ENCODE measurements at places on chromosomes 13 and 19. TPM values are rescaled to one million over a fixed set of nuclear protein-coding genes. Genes with fewer than 3 reads are reported as not detected.

COQ8B gene
- total RNA-seq, result 42.6 TPM

SMIM44 gene
- total RNA-seq, result not detected

SLITRK6 gene
- total RNA-seq, result 0.45 TPM

ADGRE3 gene
- total RNA-seq, result not detected

ZNF350 gene
- total RNA-seq, result 5.6 TPM

IL11 gene
- 1.1 TPM for total RNA-seq

SLAIN1 gene
- 65.8 TPM for total RNA-seq

APOC4 gene
- not detected for total RNA-seq

TNNI3 gene
- 27.9 TPM for total RNA-seq

DNA sequence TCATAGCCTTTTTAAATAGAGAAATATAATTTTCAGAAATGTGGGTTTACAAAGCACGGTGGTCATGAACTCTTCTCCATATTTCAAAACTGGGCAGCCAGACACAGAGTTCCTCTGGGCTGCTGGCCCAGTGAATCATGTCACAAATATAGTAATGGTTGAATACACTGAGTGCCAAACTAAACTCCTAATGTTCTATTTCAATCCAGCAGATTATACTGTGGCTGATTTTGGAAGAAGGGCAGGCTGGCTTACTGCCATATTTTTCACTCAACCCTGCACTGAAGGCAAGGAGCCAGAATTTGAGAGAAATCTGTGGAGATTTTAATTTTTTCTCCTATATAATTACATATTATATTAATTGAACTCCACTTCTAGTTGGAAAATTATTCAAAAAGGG, 17.0 kb upstream of the PRR20A start:
- no peak overlapping the region for H3K27ac ChIP-seq
- no peak for DNase-seq
- no peaks in the 10 kb centered on the region for H3K36me3 ChIP-seq
- no peaks in the 10 kb centered on the region for H3K27me3 ChIP-seq
- no peaks in the 10 kb centered on the region for H3K4me1 ChIP-seq
- H3K4me3 ChIP-seq, result no peak overlapping the region

- H3K4me3 ChIP-seq, result no peak overlapping the region
- H3K27ac ChIP-seq, result no peak overlapping the region
- H3K36me3 ChIP-seq, result peaks cover 4% of the 10 kb centered on the region
- H3K27me3 ChIP-seq, result no peaks in the 10 kb centered on the region
- DNase-seq, result no peak
- H3K4me1 ChIP-seq, result no peaks in the 10 kb centered on the region
These were observed 6.3 kb upstream of the RAX2 start for GRCh38 chr19:3778104-3778867.

GRCh38 chr19:2806736-2807378, 12.8 kb upstream of the ZNF554 start:
- no peaks in the 10 kb centered on the region for H3K27me3 ChIP-seq
- H3K36me3 ChIP-seq, result no peaks in the 10 kb centered on the region
- no peak for DNase-seq
- no peak overlapping the region for H3K4me3 ChIP-seq
- H3K4me1 ChIP-seq, result no peaks in the 10 kb centered on the region

DNA sequence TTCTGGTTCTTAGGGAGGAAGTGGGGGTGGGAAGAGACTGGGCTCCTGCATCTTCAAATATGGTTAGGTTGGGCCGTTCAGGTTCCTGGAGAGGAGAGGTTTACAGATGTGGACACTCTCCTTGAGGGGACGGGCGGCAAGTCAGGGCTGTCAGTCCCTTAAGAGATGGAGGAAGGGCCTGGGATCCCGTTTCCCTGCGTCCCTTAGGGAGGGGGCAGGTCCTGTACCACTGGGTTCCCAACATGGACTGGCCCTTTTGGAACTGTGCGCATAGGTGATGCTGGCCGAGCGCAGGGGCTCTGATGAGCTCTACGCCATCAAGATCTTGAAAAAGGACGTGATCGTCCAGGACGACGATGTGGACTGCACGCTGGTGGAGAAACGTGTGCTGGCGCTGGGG, 10.9 kb upstream of the CACNG7 start:
- H3K27ac ChIP-seq, result peak overlapping the region; percentile 78
- DNase-seq, result peak; percentile 63
- H3K36me3 ChIP-seq, result peaks cover 9% of the 10 kb centered on the region
- peaks cover 22% of the 10 kb centered on the region for H3K4me1 ChIP-seq
- no peaks in the 10 kb centered on the region for H3K27me3 ChIP-seq

GRCh38 chr19:51628153-51628939, 1.9 kb downstream of the SIGLEC5 start:
- no peaks in the 10 kb centered on the region for H3K4me1 ChIP-seq
- no peak for DNase-seq
- H3K27ac ChIP-seq, result no peak overlapping the region
- H3K4me3 ChIP-seq, result no peak overlapping the region
- H3K36me3 ChIP-seq, result no peaks in the 10 kb centered on the region

- no peaks in the 10 kb centered on the region for H3K27me3 ChIP-seq
- no peak overlapping the region for H3K27ac ChIP-seq
- H3K4me3 ChIP-seq, result no peak overlapping the region
- no peak for DNase-seq
These were observed 64.9 kb downstream of the KL start for GRCh38 chr13:33080972-33081590.

- H3K36me3 ChIP-seq, result no peaks in the 10 kb centered on the region
- H3K27me3 ChIP-seq, result peaks cover 79% of the 10 kb centered on the region
- no peak overlapping the region for H3K27ac ChIP-seq
These were observed 107.8 kb downstream of the KCNRG start for GRCh38 chr13:50123002-50123401.

DNA sequence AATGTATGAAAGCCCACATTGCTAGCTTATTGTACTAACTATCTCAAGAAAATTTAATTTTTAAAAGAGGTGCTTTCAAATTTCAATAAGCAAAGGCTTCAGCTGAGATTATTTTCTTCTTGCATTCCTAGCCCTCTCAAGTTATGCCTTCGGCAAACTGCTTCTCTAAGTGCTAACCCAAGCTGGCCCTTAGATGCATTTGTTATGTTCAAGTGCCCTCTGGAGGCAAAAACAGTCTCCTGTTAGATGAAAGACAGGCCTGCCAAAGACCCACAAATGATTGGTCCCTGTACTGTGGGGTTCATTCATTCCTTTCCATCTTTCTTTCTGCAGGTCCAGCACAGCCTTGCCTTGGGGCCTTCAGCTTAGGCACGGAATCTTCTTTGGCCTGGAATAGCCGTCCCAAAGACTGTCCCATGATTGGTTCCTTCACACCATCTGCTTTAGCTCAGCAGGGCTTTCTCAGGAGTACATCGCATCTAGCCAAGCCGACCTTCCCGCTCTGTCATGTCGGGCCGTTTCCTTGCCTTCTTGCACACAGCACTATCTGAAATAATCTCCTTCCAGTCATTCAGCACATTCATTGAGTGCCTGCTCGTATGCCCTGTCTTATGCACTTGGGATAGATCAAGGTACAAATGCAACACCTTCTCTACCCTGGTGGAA, 26.4 kb upstream of the TPTE2 start:
- H3K4me1 ChIP-seq, result no peaks in the 10 kb centered on the region
- no peaks in the 10 kb centered on the region for H3K27me3 ChIP-seq
- H3K4me3 ChIP-seq, result no peak overlapping the region
- no peak overlapping the region for H3K27ac ChIP-seq

GRCh38 chr13:32105653-32106313, 74.2 kb downstream of the FRY start:
- no peak overlapping the region for H3K4me3 ChIP-seq
- no peaks in the 10 kb centered on the region for H3K27me3 ChIP-seq
- H3K27ac ChIP-seq, result no peak overlapping the region
- no peaks in the 10 kb centered on the region for H3K4me1 ChIP-seq
- no peaks in the 10 kb centered on the region for H3K36me3 ChIP-seq

DNA sequence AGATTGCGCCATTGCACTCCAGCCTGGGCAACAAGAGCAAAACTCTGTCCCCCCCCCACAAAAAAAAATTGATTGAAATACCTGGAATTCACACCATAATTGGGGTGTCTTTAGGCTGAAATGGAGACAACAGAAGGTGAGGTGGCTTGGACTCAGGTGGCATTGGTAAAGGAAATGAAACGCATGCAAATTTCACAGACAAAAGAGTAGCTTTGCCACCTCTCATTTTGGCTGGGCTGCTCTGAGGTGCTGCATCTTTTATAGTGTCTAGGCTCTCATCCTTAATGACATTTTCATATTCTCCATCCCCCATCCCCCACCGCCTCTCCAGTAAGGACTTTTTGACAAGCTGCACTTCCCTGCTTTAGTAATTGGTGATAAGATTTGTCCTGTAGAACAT, 6.9 kb downstream of the UBE2L5 start:
- no peaks in the 10 kb centered on the region for H3K36me3 ChIP-seq
- H3K27ac ChIP-seq, result no peak overlapping the region
- H3K4me1 ChIP-seq, result peaks cover 6% of the 10 kb centered on the region
- no peaks in the 10 kb centered on the region for H3K27me3 ChIP-seq
- DNase-seq, result no peak

- DNase-seq, result peak; percentile 15
- no peaks in the 10 kb centered on the region for H3K4me1 ChIP-seq
These were observed 140.7 kb downstream of the KCTD12 start for GRCh38 chr13:76745261-76746200.

GRCh38 chr13:107373551-107373950, 805.6 kb upstream of the ARGLU1 start:
- H3K36me3 ChIP-seq, result no peaks in the 10 kb centered on the region
- peaks cover 12% of the 10 kb centered on the region for H3K4me1 ChIP-seq
- DNase-seq, result peak; percentile 69
- no peaks in the 10 kb centered on the region for H3K27me3 ChIP-seq
- no peak overlapping the region for H3K4me3 ChIP-seq

DNA sequence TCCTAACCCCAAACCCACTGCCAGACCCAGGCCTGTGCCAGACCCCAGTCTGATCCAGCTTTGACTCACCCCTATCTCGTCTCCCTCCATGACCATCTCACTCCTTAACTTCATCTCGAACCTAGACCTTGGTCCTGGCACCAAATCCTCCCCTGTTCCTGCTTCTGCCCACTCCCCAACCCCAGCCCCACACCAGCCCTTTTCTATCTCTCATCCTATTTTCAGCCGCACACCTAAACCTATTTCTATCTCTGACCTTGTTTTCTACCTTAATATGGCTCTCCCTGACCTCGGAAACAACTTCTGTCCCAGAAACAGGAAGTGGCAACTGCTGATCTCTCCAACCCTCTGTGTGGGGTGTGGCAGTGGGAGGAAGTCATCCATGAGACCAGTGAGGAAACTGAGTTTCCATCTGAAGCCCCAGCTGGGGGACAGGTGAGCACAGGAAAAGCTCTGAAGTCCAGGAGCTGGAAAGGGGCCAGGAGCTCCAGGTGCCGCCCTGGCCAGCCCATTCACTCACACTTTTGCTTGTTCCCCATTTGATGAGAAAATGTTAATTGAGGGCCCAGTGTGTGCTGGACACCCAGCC, 13.7 kb downstream of the PTH2 start:
- H3K27me3 ChIP-seq, result no peaks in the 10 kb centered on the region
- H3K36me3 ChIP-seq, result no peaks in the 10 kb centered on the region
- H3K27ac ChIP-seq, result no peak overlapping the region
- H3K4me1 ChIP-seq, result peaks cover 3% of the 10 kb centered on the region
- H3K4me3 ChIP-seq, result no peak overlapping the region

DNA sequence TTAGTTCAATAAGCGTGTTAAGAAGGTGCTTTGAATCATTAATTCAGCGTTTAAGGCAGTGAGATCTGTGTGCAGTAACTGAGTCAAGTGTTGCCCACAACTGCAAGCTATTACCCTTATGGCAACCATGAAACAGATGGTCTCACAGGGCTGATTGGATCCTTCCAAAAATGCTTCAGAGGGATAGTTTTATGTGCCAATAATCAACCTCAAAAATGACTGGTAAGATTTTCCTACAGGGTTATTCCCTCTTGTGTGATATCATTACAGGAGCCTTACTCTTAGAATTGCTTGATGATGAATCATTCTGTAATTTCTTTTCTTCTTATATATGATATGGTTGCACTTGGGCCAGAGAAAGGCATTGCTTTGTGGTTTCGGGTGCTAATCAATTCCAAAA, 1299.2 kb upstream of the ATXN8OS start:
- no peak overlapping the region for H3K27ac ChIP-seq
- no peaks in the 10 kb centered on the region for H3K4me1 ChIP-seq
- H3K36me3 ChIP-seq, result no peaks in the 10 kb centered on the region
- DNase-seq, result no peak

GRCh38 chr13:50722440-50723125, 120.9 kb downstream of the DLEU7 start:
- H3K4me3 ChIP-seq, result no peak overlapping the region
- no peaks in the 10 kb centered on the region for H3K27me3 ChIP-seq
- no peaks in the 10 kb centered on the region for H3K4me1 ChIP-seq

DNA sequence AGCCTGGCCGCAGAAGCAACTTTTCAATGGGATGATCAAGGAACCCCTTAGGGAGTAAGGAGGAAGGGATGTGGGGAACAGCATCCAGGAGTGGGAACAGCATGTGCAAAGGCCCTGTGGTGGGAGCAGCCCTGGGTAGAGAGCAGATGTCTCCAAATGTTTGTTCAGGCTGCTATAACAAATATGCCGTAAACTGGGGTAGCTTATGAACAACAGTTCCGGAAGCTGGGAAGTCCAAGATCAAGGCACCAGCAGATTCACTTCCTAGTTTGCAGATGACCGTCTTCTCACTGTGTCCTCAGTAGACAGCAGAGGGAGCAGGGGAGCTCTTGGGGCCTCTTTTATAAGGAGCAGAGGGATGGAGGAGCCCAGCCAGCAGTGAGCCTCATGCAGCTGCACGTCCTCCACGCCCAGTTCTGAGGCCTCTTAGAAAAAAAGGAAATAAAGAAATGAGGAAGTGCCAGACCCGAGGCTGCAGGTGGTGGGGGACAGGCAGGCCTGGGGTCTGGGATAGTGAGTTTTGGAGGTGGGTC, 4.2 kb upstream of the LRRC25 start:
- H3K27me3 ChIP-seq, result 0 out of 2 replicates have a peak, but pooled peaks cover 4% of the 10 kb centered on the region
- DNase-seq, result peak; percentile 81
- no peak overlapping the region for H3K27ac ChIP-seq
- no peak overlapping the region for H3K4me3 ChIP-seq
- peaks cover 2% of the 10 kb centered on the region for H3K4me1 ChIP-seq

DNA sequence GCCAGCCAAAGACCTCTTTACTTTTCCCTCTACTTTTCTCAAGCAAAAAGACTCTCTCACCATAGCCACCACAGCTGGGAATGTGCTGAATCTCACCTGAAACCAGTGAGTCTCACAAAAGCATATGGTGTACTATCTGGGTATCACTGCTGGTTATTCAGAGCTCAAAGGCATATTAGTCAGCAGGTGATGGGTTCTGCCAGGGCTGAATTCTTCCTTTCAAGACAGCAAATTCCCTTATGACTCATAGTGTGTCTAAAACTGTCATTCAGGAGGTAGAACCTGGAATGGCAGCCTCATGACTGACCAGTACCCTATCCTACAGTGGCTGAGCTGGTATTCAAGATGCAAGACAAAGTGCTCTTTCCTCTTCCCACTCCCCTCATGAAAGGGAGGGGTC, 2859.1 kb downstream of the PCDH9 start:
- DNase-seq, result no peak
- no peak overlapping the region for H3K27ac ChIP-seq
- H3K36me3 ChIP-seq, result no peaks in the 10 kb centered on the region
- H3K27me3 ChIP-seq, result no peaks in the 10 kb centered on the region

DNA sequence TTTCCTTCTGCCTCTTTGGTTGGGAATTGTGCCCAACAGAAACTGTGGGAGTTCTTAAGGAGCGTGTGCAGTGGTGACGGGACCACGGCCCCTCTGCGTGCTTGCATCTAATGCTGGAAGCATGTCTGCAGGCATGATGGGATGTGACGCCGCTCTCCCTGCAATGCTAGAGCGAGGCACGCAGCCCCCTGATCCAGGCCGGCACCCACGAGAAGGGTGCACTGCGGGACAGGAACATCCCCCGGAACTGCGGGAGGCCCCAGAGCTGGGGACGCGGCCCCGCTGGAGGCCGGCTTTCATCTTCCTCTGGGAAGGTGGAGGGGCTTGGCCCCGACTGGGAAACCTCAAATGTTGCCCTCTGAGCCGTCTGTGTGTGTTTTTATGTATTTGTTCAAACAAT, 32.7 kb downstream of the TMEM255B start:
- no peak overlapping the region for H3K27ac ChIP-seq

All from GM23338 (cell line).